ENCODE measurements at places on chromosomes 12 and 14. TPM values are rescaled to one million over a fixed set of nuclear protein-coding genes. Genes with fewer than 3 reads are reported as not detected.

The P2RX7 gene
- total RNA-seq, result not detected

The RTN1 gene
- total RNA-seq, result 13.9 TPM

The ZNF705A gene
- total RNA-seq, result not detected

The CCDC184 gene
- 0.40 TPM for total RNA-seq

GRCh38 chr12:3789838-3790237, 36.9 kb upstream of the CRACR2A start:
- no peak for DNase-seq

DNA sequence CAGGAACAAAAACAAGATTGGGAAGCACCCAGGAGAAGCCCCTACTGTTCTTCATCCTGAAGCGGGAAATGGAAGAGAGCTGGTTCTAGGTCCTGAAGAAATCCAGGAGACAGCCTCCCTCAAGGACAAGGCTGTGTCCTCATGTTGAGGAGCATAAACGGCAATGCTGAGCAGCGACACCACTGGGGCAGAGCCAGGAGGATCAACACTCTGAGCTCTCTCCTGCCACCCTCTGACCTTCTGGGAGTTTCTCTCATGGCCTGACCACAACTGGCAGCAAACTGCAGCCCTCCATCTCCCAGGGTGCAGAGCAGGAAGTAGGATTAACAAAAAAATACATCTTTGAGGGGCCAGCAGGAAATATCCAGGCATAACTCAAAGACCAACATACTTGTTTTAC, 1292.2 kb upstream of the TMEM132C start:
- no peak for DNase-seq

DNA sequence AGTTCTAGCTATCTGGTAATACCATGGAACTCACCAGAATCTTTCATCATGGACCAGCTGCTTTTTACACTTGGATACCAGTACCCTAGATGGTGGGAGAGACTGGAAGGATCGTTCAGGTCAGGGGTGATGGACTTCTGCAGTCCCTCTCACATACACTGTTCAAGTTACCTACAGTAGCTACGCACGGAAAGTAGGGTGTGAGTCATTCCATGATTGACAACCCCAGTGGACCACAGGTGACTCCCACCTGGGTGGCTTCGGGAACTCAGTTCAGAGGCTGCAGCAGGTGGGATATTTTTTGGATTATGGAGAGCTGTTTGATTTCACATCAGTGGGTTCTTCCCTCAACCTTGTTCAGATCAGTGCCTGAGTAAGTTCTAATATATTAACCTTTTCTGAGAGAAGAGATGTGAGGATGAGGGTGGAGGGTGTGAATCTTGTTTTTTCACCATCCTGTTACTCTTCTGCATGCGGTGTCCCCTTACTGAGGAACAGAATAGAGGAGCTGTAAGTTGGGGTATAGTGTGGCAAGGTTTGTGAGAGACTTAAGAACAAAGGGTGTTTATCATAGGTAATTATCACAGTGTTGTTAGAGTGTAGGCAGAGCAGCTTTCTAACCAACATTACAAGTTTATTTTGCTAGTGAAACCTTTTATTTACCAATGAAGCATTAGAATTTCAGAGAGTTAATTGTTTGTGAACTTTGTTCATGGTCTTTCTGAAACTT, 39.6 kb downstream of the PRKCH start:
- DNase-seq, result no peak

DNA sequence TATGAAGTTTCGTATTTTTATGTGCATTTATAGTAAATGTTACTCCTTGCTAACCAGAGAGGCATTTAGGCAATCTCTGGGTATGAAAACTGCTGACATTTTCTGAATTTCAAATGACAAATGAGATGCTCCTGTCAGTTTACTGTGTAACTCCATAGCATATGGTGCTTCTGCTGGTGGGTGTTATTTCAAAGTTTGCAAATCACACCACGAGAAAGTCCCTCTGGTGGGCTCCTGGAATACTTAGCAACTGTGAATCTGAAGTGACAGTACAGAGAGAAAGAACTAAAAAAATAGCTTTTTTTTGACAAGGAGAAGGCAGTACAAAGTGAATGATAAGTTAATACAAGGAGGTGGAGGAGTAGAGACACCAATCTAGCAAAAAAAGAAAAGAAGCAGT, 161.5 kb downstream of the DERA start:
- DNase-seq, result no peak

DNA sequence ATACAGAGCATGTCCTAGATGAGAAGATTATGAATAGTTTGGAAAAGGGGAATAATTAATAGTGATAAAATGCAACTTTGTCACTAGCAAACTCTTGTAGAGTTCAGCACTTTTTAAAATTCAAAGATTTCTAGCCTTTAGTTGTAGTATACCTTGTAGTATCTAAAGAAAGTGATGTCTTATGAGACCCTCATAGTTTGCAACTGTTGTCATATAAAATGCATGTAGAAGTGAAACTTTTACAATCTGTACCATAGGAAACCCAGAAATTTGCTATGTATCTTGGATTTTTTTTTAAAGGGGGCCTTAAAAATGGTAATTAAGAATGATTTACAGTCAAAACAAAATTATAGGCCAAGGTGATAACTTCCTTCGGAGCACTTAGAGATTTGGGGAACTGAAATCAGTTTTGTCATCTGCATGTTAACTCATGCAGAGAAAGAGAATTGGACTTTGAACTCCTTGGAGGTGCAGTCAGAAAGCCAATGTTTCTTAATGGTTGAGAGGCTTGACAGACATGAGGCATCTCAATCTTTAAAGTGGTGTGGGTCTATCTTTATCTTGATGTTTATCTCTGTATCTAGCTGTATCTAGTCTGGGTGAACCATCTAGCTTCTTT, 1.3 kb downstream of the LRRK2 start:
- no peak for DNase-seq

Measured in HT1080 (cell line).